ENCODE measurements at places on chromosomes 5 and 9.

DNA sequence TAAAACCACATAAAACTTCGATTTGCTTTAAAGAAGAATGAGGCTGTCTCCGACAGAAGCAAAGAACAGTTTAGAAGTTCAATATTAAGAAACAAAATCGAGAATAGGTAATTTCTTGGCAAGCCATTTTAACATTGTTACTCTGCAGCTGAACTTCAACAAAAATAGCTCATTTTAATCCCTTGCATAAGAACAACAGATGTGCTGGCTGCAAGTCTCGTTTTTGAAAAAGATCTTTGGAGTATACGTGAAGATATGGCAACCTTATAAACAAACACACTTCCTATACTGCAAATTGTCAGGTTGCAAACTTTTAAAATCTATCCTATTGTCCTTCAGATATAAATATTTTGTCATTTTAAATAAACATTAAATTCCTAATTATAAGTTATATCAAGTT is 71.5 kb downstream of the FBN2 start:
- no peak for DNase-seq

DNA sequence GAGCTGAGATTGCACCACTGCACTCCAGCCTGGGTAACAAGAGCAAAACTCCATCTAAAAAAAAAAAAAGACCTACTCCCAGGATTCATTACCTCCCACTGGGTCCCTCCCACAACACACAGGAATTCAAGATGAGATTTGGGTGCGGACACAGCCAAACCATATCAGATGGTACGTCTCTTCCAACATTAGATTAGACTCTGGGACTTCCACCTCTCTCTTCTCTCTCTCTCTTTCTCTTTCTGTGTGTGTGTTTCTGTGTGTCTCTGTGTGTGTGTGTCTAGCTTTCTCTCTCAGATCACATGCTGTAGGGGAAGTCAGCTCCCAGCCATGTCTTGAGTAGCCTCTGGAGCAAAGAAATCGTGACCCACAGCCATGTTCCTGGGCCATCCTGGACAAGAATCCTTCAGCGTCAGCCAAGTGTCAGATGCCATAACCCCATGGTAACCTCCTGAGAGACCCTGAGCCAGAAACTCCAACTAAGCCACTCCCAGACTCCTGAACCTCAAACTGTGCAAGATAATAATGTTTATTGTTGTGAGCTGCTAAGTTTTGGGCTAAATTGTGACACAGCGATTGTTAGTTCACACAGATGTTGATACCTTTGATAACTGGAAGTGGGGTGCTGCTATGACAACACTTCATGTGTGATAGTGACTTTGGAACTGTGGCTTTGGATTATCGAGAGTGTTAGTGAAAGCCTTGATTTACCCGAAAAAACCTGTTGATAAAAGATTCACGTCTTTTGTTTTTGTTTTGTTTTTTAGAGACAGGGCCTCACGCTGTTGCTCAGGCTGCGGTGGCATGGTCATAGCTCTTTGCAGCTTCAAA is 4.1 kb upstream of the CMBL start:
- DNase-seq, result no peak

DNA sequence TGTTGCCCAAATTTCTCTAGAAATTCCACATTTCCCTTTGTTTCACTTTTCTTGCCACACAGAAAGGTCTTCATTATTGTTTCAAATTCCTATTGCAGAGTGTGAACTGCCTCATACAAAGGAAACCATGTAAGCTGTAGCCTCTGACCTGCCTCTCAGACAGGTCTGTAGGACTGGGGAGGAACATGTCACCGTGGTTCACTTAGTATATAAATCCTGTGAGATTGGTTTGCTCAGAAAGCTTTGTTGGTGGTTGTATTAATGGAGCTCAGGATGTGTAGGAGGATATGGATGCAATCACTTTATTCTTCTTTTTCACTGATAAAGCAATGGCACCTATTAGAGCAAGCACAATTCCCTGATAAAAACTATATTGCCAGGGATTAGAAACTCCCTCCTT is 4.2 kb downstream of the SGCD start:
- DNase-seq, result no peak

DNA sequence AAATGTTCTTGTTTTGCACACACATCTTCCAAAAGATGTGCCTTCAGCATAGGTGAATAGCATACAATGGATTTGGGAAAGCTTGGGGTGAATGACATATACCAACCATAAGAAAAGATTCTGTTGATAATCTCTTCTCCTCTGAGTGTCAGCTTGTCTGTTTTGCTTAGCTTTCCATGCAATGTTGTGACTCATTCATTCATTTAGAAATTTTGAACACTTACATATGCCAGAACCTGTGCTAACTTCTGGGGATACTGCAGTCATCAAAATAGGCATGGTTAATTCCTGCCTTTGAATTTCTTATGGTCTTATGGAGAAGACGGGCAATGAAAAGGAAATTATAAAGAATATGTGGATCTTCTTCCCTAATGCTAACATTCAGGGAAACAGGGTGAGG is 14.1 kb downstream of the ADRB2 start:
- DNase-seq, result no peak

DNA sequence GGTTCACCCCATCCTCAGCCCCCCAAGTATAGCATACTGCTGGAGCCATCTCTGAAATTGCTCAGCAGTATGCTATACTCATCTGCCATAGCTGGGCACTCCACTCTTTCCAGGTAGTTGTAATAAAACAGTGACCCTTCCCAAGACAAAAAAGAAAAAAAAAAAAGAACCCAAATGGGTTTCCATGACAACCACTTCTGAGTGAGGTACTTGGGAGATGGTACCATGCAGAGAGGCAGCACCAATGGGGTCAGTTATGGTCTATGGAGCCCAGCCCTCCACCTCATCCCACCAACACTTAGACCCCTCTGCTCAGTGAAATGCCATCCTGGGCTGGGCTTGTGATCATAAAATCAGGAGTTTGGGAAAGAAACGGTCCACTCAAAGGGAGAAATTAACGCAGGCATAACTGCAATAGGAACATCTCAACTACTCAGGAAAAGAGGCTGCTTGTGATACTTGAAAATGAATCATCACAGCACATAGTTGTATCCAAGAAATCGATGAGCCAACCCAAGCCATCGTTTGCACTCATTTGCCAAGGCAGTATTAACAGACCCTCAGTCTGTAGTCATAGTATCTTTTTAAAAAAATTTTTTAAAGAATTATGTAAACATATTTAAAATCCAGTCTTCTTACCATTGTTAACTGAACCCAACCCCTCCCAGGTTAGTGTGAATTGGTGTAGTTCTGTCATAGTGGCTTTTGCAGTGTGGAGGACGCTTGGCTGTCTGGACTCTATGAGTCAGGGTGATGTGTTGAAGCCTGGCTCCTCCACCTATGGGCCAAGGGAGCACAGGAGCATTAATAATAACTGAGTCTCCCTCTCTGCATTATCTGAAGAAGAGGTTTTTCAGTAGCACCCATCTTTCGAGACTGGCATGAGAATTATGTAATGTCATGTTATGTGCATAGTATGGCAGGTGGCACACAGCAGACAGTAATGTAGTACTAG is 402.7 kb downstream of the SPOCK1 start:
- DNase-seq, result no peak

DNA sequence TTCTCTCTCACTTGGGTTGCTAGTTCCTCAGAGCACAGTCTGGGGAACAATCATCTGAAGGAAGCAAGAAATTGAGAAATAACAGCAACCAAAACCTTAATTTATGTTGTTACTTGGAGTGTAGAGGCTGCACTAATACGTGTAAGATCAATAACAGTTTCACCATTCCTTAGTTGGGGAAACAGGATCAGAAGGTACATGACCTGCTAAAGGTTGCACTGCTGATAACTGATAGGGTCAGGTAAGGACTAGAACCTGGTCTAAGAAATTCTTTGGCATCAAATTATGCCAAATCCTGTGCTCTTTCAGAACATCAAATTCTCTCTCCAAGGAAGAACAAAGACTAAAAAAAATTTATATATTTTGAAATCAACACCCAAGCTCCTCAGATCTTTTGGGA is 278.6 kb upstream of the C9orf72 start:
- no peak for DNase-seq

DNA sequence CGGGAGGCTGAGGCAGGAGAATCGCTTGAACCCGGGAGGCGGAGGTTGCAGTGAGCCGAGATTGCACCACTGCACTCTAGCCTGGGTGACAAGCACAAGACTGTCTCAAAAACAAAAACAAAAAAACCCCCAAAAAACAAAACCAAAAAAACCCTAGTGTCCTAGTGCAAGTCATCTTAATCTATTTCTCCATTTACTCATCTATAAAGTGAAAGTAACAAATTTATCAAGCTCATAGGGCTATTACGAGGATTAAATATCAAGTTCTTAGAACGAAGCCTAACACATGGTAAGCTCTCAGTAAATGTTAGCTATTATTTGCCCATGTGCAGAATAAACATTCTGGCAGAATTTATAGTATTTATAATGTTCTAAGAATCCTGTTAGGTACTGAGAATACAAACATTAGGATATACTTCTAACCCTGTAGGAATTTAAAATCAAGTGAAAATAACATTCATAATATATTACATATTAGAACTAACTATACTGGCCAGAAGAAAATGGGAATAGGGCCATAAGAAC is 45.0 kb downstream of the GOLPH3 start:
- DNase-seq, result no peak

- no peak for DNase-seq
Observed at GRCh38 chr9:98807814-98808195, 335 bp downstream of the GALNT12 start.

DNA sequence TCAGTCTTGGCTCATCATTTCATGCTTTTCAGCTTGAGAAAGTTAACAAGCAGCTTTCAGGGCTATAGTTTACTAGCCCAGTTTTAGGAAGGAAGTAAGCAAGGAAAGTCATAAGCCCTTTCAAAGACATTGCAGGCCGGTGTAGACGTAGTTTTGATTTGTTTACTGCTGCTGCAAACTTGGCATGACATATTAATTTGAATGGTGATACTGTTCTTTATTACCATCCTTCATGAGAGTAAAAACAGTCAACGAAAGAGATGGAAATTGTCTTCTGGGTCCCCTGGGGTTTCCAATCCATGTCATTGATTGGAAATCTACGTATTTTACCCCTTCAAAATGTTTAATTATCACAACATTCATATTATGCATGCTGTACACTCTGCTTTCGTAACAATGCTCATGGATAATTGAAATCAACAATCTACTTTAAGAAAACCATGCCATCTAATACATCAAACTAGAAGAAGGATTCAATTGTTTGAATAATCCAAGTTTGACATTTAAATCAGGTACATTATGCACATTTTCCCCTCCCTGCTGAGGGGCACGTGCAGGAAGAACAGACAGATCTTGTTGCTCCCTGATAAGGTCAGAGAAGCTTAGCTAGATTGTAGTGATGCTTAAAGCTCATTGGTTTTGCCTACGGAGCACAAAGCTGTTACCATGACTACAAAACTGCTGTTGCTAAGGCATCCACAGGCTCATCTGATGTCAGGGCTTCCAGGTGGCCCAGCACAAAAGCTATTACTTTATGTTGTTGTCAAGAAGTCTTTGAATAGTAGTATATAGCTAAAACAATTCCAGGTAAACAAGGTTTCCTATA is 139.9 kb upstream of the PRLR start:
- DNase-seq, result no peak

- DNase-seq, result no peak
Observed at GRCh38 chr5:73960426-73960825, 334.4 kb downstream of the ARHGEF28 start.

DNA sequence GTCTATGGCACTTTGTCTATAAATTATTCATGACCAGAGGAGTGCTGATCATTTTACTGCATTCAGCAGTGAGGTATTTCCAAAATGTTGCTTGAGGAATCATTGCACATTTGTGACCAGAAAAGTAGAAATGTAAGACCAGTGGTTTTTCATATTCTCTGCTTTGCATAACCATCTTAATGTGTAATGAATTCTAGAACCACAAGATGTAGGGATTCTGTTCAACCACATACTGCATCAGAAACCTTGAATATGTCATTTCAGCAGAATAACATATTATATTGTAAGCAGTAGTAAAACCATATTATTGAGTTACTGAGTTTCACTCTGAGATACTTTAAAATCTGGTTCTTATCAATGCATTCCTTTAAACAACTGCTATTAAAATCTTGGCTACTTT is 1243.4 kb downstream of the MAT2B start:
- no peak for DNase-seq

DNA sequence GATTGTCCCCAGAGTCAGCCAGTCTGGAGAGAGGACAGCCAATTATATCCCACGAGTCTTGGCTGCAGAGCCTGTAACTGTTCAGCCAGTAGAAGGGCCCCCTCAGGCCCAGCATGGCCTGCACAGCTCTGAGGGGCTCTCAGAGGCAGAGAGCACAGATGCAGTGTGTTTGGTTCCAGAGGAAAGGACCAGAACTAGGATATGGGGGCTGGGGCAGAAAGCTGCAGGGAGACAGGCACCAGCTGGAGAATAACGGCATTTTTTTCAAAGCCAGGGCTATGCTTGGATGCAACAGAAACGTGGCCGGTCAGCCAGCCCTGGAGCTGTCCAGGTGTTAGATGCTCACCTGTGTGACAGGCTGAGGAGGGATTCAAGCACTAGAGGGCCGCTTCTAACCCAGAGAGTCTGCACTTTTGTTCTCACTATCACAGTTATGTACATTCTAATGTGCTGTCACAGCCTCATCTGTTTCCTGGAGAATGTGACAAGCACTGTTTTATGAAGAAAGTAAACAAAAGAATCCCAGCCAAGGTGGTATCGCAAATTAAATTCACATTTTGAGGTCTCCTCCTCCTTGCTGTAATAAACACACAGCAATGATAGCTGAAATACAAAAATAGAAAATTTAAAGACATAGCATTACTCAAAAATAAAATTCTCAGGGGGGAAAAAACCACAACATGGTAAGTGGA is 96.5 kb downstream of the GABBR2 start:
- no peak for DNase-seq

DNA sequence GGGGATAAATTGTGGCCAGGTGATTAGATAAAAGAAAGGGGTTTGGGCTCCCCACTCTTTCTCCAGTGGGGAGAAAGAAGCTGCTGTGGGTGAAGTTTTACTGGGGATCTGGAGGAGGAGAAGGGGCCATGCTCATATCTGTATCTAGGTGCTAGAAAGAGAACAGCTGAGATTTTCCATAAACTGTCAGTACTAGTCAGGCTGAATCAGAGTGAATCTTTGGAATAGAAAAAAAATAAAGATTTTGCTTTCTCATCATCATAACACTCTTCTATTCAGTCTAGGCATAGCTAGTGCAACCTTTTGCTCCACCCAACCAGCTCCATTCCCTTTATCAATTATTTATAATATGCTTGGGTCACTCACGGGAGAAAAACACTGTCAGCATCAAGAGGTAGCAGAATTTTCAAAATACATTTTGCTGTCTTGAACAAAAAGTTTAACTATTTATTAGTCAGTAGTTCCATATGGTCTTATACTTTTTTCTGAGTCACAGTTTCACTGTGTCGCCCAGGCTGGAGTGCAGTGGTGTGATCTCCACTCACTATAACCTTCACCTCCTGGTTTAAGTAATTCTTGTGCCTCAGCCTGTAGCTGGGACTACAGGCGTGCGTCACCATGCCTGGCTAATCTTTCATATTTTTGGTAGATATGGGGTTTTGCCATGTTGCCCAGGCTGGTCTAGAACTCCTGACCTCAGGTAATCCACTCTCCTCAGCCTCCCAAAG is 21.3 kb upstream of the ERMP1 start:
- DNase-seq, result no peak
